ENCODE measurements at places on chromosomes 3 and 15.
A peak's percentile ranks its signal among the peaks of the same experiment; 100 is the strongest.

GRCh38 chr3:34568766-34569165 lies 770.3 kb downstream of the PDCD6IP start:
- DNase-seq, result no peak

DNA sequence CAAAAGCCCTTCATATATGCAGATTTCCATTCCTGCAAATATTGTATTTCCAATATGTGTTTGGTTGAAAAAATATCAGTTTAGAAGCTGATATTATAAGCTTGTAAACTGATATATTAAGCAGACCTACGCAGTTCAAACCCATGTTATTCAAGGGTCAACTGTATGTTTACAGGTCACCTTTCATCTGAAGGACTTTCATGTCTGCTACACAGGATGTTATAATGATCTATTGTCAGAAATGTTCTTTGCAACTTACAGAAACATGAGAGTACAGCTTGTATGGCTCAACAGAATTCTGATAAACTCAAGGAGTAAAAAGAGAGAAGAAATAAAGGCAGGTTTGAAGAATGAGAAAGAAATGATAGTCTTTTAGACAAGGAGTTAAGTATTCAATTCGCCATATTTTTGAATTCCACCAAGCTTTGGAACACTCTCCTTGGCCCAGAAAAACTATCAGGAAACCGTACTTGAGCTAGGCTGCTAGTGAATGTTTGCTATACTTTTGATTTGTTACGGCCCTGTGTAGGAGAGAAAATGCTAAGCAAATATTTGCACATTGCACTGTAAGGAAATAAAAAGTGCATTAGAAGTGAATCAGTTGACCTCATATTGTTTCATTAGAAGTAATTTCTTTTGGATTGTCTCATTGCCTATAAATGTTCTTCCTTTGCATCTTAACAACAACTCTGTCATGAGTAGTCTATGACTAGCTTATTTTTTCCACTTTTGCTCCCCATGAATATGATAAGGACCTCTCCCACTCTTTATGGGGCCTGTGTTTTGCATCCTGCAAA lies 81.2 kb downstream of the NEK11 start:
- DNase-seq, result no peak

DNA sequence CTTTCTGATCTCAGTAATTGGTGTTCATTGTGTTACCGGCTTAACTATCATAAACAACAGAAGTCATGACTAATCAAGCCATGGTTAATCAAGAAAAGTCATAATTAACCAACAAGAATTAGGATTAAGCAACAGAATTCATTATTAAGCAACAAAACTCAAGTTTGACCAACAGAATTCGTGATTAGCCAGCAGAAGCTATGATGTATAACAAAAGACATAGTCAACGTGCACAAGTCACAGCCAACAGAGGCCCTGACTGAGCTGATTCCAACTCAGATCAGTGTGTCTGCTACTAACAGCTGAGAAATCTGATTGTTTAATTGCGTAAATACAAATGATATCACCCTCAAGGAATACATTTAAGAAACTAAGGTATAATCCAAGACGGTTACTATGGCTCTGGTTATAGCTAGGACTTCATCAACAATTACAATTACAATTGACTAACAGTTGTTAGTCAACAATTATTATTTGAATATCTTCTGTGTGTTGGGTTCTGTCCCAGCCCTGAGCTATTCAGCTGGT lies 67.7 kb downstream of the RARB start:
- DNase-seq, result no peak

GRCh38 chr3:74559261-74559660 lies 55.2 kb downstream of the CNTN3 start:
- DNase-seq, result no peak

DNA sequence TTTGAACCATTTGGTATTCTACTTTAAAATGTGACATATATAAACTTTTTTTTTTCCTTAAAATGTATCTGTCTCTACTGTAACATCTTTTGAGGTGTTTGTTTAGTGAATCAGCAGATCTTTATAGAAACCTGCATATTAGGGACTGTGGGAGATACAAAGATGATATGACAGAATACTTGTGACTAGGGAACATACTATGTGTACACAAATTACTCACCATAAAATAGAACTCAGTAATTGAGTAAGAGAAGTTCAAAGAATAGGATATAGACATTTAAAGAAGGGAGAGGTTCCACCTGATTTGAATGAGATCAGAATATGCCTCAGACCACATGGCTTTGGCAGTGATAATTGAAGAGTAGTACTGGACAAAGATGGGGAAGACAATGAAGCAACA lies 47.9 kb downstream of the ATP2C1 start:
- DNase-seq, result no peak

DNA sequence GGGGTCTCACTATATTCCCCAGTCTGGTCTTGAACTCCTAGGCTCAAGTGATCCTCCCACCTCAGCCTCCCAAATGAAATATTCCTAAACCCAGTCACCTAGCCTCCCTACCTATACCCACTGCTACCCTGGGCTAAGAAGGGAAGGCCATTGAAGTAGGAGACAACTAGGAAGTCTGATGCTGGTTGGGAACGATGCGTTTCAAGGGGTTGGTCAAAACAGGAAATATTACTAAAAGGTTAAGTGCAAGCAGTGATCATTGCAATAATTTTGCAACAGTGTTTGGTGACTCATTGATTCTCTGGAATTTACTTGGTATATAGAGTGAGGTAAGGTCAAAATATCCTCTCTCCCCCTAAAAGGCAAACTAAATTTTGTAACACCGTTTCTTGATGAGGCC lies 4.6 kb upstream of the UQCRC1 start:
- DNase-seq, result no peak

DNA sequence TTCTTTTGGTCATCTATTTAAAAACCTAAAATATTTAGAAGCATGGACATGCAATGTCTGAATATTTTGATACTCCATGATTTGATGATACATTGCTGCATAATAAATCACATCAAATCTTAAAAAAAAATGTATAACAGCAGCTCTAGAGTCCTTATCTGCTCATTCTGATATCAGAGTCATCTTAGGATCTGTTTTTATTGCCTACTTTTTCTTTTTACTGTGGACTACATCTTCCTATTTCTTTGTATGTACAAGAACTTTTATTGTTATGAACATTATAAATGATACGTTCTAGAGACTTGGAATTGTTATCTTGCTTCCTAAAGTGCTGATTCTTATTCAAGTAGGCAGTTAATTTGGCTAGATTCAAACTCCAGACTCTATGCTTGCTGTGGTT lies 72.7 kb downstream of the IQCH start:
- DNase-seq, result no peak

DNA sequence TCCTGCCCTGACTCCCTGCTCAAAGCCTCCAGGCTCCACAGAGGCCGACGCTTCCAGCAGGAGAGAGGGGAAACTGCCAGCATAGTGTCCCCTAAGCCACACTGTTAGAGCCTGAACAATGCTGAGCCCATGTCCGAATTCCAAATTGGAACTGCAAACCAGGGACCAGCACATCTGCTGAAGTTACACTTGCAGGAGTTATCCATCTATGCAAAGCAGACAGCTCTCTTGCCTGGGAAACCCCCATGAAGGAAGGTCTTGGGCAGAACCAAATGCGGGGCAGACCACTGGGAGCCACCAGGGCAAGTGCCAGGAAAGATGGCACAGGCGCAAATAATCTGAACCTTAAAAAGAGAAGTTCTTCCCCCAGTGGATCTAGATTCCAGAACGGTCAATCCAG lies 625 bp downstream of the LRRC15 start:
- no peak for DNase-seq

GRCh38 chr3:139329364-139329850 lies 14.4 kb upstream of the MRPS22 start:
- peak; percentile 70 for DNase-seq

DNA sequence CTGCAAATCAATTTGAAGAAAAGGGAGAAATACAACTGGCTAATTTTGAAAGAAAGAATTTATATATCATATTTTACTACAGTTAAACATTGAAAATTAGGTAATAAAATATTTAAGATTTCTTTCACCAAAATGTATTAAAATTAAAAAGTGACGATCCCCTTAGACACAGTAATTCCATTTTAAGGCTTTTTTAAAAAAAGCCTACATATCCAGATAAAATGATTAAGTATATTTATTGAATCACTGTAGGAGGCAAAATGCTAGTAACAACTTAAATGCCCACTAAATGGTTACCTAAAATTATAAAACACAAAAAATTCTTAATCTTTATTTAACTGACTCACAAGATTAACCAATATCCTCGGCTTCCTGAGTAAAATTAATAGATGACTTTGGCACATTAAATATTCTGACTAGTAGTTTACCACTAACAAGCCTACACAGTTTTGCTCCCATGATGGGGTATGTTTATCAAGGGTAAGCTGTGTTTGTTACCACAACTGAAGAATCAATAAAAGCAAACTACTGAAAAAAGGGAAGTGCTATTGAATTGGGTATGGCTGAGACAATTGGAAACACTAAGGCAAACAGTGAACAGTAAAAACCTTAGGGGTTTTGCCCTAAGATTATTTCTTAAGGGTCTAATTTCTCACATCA lies 28.4 kb downstream of the ANKRD28 start:
- DNase-seq, result no peak

- no peak for DNase-seq
Measured at GRCh38 chr3:9781978-9782603, 10.2 kb downstream of the TADA3 start.

DNA sequence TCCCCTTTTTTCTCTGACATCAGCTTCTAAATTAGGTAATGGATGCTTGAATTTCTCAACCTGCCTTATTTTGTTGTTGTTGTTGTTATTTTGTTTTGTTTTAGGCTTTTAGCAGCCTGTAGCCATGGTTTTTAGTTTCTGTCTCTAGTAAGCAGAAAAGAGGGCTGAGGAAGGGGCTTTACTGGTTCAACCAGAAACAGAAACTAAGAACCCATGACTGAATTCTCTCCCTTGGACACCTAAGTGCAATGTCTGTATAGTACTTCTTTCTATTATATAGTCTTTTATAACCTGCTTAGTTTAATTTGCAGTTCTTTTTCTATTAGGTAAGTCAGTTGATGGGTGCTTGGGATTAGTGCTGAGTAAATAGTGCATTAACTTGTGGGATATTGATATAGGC lies 129.0 kb downstream of the BBX start:
- DNase-seq, result no peak

- no peak for DNase-seq
Measured at GRCh38 chr3:146746190-146746589, 141.0 kb upstream of the PLSCR5 start.

- no peak for DNase-seq
Measured at GRCh38 chr3:161388855-161389254, 17.5 kb upstream of the SPTSSB start.

DNA sequence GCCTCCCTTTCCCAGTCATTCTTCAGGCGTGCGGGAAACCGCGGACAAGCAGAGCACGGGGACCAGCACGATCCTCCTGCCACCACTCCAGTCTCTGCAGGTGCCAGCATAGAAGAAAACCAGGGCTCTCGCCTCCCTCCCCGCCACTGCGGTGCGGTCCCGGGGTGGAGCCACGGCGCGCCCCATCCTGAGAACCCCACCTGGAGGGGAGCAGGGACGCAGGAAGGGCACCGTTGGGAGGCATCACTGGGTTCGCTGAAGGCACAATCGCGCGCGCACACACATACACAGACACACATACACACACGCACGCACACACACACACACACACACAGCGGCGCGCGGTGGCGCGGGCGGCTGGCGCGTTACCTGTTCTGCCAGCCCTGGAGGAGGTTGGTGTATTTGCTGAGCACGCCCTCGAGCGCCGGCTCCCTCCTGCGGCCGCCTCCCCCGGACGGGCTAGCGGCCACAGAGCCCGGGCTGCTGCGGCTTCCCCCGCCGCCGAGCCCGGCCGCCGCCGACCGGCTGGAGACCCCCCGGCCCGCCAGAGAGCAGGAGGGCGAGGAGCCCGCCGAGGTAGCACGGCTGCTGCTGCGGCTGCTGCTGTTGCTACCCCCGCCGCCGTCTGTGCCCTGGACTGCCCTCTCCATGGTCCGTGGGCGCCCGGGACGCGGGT lies 394 bp downstream of the OSBPL10 start:
- DNase-seq, result no peak

DNA sequence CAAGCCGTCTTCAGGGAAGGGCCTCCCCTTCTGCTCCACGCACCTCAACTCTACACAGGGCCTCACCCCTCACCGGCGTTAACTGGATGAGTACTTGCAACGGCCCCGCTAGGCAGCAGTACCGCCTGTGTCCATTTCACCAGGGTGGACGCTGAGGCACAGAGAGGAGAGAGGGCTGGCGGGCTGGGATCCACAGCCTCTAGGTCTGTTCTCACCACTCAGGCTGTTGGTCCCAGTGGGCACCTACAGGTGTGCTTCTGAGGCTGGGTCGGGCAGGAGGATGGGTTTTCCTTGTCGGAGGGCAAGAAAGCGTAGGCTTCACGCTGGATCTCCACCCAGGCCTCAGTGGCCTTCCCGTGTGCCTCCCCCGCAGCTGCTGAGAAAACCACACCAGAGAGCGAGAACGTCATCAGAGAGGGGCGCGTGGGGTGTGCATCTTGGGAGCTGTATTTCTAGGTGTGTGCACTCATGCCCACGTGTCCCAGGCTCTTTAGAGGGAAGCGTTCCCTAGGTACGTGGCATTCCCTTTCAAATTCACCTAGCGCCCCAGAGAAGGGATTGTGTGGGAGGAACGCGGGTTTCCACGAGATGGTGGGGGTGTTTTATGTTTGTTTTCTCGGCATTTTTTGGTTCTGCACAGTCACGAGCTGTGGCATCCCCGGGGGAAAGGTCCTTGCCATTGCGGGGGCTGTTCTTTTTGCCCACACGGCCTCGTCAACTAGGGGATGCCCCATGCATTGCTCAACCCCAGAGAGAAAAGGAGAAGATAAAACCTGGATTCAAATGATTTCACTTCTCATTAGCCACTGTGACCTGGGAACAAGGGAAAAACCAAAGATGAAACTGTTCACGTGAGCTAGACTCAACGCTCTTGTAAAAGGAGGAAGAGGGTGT lies 67.7 kb downstream of the MGLL start:
- no peak for DNase-seq

DNA sequence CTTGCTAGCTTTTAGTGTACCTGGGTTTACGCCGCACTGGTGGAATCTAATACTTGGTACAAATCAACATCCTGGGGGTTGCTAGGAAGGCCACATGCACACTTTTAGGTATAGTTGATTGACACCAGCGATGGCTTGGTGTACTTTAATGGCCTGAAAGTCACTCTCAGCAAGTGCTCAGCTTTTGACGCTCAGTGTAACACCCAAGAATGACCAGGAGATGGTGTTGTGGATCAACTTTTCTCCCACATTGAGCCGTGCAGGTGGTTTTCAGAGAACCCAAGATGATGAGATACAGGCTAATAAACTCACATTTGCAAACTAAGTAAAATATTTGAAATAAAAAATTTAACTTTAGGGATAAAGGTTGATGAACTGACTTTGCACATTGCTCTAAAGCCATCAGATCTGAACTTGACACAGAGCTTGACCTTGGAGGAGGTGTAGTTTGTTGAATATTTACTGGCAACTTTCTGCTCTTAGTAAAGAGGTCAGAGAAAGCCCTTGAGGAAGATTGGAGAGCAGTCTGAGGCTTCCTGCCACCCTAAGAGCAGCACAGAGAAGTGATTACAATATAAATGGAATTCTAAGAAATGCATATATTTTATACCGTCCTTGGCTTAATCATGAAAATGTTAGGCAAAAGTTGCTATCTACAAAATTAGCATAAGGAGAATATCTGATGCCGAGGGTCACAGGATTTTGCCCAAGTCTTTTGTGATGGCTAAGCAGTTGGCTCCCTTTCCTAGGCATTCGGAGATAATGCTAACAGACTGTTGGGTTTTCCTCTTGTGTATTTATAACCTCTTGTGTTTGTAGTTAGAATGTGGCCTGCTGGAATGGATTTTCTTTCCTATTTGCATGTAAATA lies 143.4 kb upstream of the RASGRP1 start:
- no peak for DNase-seq

GRCh38 chr15:38193496-38193895 lies 59.1 kb upstream of the SPRED1 start:
- DNase-seq, result no peak

- no peak for DNase-seq
Measured at GRCh38 chr3:10437272-10437994, 68.0 kb downstream of the ATP2B2 start.
